ENCODE measurements at places on chromosomes 16 and 17. TPM values are rescaled to one million over a fixed set of nuclear protein-coding genes. Genes with fewer than 3 reads are reported as not detected.

Gene TVP23A
- 1.1 TPM for polyA plus RNA-seq

Gene PRSS53
- polyA plus RNA-seq: 0.66 TPM

Gene CHST4
- 0.06 TPM for polyA plus RNA-seq

Gene CCL13
- not detected for polyA plus RNA-seq

Gene AANAT
- polyA plus RNA-seq: 0.92 TPM

Gene ARHGDIG
- 1.0 TPM for polyA plus RNA-seq

Gene SLC13A2
- polyA plus RNA-seq: 1.1 TPM
